Stimulated activated CD4-positive, alpha-beta T cell treated with anti-CD3 and anti-CD28 coated beads, Interleukin-1b, Interleukin-23, amount 100 ng/mL, for 4 hours (primary cell): ENCODE measurements at places on chromosomes 3 and 15.

GRCh38 chr3:156145866-156146265 is 25.5 kb downstream of the KCNAB1 start:
- DNase-seq, result no peak

- DNase-seq, result no peak
Measured at GRCh38 chr3:194586836-194587235, 46.4 kb downstream of the TMEM44 start.

DNA sequence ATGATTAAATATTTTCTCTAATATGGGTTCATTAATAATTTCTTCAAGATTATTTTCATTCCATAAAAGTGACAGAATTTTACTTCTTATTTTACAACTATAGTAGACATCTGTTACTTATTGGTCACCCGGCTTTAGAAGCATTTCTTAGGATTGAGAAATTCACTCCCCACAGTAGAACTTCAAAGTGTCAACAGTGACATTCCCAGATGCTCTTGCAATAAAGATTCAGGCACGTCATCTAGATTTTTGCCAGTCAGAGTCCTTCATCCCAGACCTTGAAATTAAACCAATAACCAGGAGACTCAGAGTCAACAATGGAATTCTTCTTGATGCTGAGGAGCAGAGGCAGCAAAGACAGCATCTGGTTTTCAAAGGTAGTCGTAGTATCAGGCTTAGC is 190.8 kb downstream of the VGLL3 start:
- no peak for DNase-seq

- no peak for DNase-seq
Measured at GRCh38 chr3:68878322-68878721, 54.0 kb downstream of the TAFA4 start.

DNA sequence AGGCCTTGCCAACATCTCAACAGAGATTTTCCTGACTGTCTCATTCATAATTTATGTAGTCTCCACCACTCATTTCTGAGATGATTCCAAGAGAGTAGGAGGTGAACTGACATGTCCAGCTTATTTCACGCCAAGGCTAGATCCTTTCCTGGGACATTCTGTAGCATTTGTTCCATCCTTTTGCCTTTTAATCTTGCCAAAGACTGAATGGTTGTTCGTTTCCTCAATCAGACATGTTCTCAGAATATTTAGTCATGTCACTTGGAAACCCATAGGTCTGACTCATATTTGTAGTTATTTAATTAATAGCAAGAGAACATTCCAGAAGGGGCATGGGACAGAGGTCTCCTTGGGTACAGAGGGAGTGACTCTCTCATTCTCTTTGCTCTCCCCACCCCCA is 80.9 kb downstream of the DHX36 start:
- DNase-seq, result no peak
